ENCODE measurements at places on chromosomes 3 and 15.

DNA sequence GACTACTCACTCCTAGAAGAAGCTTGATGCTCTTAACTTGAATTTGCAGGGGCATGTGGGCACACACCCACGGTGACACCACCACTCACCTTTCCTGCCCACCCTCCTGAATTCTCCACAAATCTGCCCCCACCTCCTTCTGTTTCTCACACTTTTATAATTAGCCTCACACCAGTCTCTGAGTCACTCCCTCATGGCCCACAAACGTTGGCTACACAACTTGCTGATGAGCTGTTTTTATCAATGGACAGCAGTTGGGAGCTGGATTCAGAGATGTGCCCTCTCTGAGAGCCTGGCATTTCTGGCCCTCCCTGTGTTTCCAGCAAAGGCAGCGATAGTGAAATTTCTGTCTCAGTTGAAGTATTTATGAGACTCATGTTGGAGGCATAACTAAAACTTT is 1.3 kb downstream of the COLQ start:
- DNase-seq: no peak

DNA sequence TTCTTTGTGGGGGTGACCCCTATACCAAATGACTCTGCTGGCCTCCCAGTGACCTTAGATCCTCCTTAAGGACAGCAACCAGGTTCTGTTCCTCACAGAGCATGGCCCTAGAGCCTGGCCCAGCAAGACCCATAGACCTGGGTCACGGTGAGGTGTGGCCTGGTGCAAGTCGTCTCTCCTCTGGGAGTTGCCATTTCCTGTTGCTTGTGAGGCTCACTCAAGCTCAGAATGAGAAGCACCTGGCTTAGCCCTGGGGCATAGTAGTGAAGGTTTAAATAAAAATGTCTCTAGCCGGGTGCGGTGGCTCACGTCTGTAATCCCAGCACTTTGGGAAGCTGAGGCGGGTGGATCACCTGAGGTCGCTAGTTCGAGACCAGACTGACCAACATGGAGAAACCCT is 131.3 kb downstream of the SMAD6 start:
- no peak for DNase-seq

DNA sequence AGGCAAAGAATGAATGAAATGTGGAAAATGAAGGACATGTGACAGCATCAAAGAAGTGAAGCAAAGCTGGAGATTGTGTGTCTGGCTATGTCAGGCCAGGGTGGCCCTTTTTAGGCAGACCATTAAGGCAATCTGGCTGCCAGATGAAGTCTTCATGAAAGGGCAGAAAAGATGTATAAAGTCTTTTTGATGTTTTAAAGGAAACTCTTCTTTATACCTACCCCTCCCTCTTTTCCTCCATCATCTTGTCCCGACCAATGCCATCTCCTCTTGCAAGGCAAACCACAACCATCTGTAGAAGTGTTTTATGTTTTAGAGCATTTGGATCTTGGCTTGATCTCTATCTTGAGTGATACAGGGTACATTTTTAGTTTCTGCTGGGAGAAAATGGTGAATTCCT is 259.2 kb downstream of the LSAMP start:
- DNase-seq: no peak

- DNase-seq: no peak
These were observed 509.1 kb downstream of the SHQ1 start for GRCh38 chr3:72338942-72339669.

- DNase-seq: no peak
These were observed 759.9 kb upstream of the ALCAM start for GRCh38 chr3:104606812-104607211.

- DNase-seq: no peak
These were observed 11.0 kb upstream of the GABPB1 start for GRCh38 chr15:50365971-50366370.

- no peak for DNase-seq
These were observed 18.6 kb upstream of the IREB2 start for GRCh38 chr15:78419367-78419766.

DNA sequence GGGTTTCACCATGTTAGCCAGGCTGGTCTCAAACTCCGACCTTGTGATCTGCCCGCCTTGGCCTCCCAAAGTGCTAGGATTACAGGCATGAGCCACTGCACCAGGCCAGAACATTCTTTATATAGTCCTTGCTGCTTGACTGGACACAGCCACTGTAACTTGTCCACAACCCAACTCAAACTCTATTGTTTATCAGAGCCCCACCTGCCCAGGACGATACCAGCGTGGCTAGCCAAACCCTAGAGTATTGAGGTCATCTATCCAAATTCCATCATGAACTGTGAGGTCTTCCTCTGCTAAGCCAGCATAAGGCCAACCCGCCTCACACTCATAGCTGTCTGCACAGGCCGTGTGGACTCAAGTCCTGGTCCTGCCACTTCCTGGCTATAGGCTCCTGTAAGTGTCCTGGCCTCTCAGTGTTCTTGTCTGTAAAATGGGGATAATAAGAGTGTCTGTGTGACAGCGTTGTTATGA is 63.9 kb downstream of the DAPK2 start:
- DNase-seq: no peak

GRCh38 chr3:124779751-124780191 is 49.5 kb downstream of the UMPS start:
- no peak for DNase-seq

GRCh38 chr3:153714016-153714415 is 407.2 kb upstream of the ARHGEF26 start:
- no peak for DNase-seq

DNA sequence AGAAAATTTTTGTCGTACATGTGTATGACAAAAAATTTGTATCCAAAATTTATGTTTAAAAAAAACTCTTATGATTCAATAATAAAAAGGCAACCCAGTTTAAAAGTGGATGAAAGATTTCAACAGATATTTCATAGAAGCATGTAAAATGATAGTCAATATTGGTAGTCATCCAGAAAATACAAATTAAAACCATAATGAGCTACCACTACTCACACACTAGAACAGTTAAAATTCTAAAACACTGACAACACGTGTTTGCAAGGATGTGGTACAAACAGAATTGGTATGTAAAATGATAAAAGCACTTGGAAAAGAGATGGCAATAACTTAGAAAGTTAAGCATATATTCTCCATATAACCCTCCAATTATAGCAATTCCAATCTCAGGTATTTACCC is 303.0 kb upstream of the NR2F2 start:
- DNase-seq: no peak

Data from SK-N-SH (cell line).